ENCODE measurements at places on chromosomes 3 and 15.

GRCh38 chr15:100901702-100902435 is 17.3 kb upstream of the LRRK1 start:
- DNase-seq: no peak

DNA sequence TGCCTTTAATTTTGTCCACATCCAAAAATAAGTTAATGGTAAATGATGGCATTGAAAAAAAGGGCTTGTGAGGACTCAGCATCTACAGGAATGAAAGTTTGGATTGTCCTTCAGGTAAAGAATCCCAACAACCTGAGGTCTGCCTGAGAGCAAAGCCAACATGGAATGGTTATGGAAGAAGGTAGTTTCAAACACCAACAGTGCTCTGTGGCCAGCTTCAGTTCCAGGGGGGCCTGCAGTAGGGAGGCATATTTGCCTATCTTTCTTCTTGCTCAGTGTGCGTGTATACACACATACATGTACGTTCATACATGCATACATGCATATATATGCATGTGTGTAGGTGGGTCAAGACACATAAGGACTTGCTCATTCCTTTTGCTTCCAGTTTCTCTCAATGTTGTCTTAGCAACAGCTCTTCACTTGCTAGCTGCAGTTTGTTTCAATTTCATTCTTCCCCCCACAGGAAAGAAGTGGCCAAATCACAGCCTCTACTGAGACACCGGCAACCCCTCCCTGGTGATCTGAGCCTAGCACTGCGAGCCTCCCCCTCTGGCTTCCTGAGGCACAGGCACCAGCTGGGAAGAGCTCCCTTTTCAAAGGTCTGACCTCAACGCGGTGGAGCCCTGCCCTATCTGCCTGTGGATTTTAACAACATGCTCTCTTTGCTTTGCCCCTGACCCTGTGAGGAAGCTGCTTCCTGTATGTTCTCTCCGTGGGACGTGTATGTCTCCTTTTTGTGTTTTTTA is 146.2 kb downstream of the KLF13 start:
- no peak for DNase-seq

- no peak for DNase-seq
Observed at GRCh38 chr15:73926219-73927002, at the start of gene LOXL1. Gene LOXL1 (plus strand): TSS chr15:73926462. CDS start chr15:73926784, 322 bp downstream.

GRCh38 chr15:57923750-57924149 is 141.8 kb downstream of the ALDH1A2 start:
- DNase-seq: no peak

GRCh38 chr3:132749786-132750185 is 27.6 kb upstream of the NPHP3 start:
- DNase-seq: no peak

DNA sequence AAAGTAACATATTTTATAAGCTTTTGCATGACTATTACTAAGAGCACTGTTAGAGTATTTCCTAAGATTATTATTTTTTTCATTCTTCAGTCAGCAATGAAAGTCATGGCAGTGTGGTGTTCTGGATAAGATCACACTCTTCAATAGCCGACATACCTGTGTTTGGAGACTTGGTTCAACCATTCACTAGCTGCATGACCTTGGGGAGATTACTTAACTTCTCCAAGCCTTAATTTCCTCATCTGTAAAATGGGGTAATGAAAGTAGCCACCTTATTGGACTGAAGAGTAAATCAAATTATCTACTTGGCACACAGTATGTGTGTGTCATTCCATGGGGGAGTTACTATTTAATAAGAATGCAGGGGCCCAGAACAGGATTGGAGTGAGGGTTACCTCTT is 24.5 kb upstream of the PCOLCE2 start:
- no peak for DNase-seq

- no peak for DNase-seq
Observed at GRCh38 chr3:38978729-38979128, 73.0 kb downstream of the SCN11A start.

DNA sequence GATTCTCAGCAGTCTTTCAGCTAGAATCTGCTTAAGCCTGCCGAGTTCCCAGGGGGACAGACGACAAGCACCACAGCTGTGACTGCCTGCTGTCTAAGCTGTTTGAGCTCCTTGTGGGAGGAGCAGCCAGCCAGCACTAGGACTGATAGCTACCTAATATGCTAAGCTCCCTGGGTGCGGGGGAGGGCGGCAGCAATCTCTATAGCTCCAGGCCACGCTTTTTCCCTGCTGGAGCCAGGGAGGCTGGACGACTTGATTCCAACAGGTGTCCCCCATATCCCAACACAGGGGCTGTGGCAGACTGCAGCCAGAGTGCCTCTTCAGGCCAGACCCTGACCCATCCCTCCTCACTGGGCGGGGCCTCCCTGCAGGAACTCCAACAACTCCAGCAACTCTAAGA is 134.1 kb upstream of the ARPP21 start:
- no peak for DNase-seq

All from stimulated activated CD8-positive, alpha-beta memory T cell treated with anti-CD3 and anti-CD28 coated beads, Interleukin-4, amount 100 ng/mL, for 1 hour (primary cell).